ENCODE measurements at places on chromosomes 1 and 21.

DNA sequence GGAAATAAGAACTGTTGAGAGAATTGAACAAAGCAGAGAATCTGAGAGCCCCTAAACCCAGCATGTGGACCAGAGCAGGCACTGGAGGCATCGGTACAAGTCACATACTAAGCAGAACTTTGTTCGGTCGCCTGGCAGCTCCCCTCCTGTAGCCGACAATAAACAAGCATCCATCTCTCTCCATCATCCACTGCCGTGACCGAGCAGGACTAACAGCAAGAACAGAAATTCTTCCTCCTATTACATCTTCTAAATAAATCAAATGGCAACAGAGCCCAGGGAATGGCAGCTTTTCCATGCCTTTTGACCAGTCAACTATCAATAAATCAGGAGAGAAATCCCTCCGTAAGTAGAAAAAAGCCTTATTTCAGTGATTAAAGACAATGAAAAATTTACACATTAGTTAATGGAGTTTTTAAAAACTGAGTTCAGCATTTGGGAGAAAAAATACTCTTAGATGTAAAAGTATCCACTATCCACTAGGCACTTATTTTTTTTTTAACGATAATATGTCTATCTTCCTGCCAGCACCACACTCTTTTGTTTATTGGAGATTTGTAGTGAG, 36.5 kb downstream of the PTPN14 start:
- no peak for DNase-seq

- no peak for DNase-seq
Measured at GRCh38 chr1:172517081-172517480, 15.9 kb upstream of the SUCO start.

DNA sequence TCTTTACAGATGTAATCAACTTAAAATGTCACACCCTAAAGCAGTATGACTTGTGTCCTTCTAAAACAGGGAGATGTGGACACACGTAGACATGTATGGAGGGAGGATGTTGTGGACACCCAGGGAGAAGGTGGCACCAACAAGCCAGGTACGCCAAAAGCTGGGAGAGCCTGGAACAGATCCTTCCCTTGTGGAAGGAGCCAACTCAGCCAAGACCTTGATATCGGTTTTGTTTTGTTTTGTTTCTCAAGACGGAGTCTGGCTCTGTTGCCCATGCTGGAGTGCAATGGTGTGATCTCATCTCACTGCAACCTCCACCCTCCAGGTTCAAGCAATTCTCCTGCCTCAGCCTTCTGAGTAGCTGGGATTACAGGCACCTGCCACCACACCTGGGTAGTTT, 45.6 kb downstream of the CHAF1B start:
- no peak for DNase-seq

GRCh38 chr21:41610042-41610839, 102.3 kb upstream of the TMPRSS2 start:
- peak; percentile 74 for DNase-seq

GRCh38 chr1:160629286-160630210, 17.3 kb downstream of the SLAMF1 start:
- no peak for DNase-seq

DNA sequence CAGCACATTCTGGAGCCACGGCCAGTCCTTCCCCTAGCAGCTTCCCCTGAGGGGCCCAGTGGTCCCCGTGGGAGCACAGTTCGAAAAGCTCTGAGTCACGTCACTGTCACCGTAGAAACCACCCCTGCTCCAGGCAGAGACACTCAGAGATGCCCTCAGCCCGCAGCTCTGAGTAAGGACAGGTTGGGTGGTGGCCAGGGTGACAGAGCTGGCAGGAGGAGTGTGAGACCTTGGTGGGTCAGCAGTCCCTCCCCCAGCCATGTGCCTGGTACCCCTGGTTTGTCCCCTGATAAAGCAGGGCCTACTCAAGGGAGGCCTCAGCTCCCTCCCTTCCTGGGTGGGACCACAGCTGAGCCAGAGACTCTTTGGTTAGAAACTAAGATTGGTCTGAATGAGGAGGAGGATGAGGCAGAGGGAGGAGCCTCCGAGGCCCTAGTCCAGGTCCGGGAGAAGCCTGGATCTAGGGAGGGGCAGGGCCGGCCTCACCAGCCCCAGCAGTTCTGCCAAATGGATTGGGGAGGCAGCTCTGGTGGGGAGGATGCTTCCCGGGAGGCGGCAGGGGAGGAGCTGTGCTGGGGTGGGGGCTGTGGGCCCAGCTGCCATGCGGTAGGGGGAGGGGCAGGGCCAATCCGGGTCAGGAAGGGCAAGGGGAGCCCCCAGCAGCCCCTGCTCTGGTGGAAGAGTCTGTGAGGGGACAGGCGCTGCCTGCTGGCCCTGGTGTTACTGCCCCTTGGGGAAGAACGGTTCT, 55.2 kb downstream of the SLC9A1 start:
- peak; percentile 57 for DNase-seq

DNA sequence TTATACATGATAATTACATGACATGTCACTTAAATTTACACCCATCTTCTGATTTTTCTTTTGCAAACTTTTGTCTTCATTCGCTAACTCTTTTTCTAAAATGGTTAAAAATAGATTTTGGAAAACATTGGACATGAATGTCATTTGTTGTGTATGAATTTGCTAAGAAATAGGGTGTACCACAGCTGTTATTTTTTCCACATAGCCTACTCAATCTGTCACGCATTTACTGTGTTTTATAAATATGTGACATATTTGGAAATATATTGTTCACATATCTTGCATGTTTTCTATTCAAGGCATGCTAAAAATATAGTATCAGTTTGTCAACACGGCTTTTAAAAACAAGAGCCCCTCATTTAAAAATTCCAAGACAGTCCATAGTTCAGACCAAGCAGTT, 47.9 kb upstream of the TARBP1 start:
- DNase-seq, result no peak

DNA sequence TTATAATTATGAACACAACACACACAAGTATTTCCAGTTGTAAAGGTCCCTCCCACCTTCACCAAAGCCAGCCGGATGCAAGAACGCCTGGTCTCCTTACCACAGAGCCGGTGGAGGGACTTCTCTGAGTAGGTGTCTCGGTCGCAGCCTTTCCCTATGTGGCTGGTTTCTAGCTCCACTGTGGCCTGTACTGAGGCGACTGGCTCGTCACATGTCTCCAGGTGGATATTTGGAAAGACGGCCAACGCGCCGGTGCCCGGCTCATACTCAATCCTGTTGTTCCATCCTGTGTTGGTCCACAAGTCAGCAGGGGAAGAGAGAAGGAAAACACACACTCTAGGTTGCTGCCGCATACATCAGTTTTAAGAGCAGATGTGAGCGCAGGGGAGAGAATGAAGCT, 74.4 kb downstream of the CLSTN1 start:
- DNase-seq, result no peak

GRCh38 chr1:107460035-107460434, 319.2 kb downstream of the NTNG1 start:
- no peak for DNase-seq

Measured in WERI-Rb-1 (cell line).